Hepatocyte (in vitro differentiated cells): ENCODE measurements at places on chromosomes 11 and 22. TPM values are rescaled to one million over a fixed set of nuclear protein-coding genes. Genes with fewer than 3 reads are reported as not detected.

DNA sequence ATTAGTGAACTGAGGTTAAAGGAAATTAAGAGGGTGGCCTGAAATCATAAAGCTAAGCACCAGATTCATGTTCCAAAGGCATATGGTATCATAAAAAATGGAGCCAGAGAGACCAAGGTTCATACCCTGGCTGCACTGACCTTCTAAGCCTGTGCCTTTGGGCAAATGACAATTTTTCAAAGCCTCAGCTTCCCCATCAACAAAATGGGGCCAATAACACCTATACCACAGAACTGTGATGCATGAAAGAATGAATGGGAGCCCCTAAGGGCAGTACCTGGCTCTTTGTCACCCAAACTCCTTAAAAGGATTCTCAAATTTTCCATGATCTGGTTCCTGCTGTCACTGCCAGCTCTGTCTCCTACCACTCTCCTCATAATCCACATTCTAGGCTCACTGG lies 72.5 kb downstream of the RAB30 start:
- H3K36me3 ChIP-seq = no peaks in the 10 kb centered on the region
- peaks cover 24% of the 10 kb centered on the region for H3K4me1 ChIP-seq
- no peaks in the 10 kb centered on the region for H3K27me3 ChIP-seq
- H3K27ac ChIP-seq = no peak overlapping the region
- H3K4me3 ChIP-seq = no peak overlapping the region

- no peak overlapping the region for H3K4me3 ChIP-seq
- no peaks in the 10 kb centered on the region for H3K27me3 ChIP-seq
- peak overlapping the region; percentile 72 for H3K27ac ChIP-seq
- DNase-seq = no peak
- no peaks in the 10 kb centered on the region for H3K36me3 ChIP-seq
- peaks cover 5% of the 10 kb centered on the region for H3K4me1 ChIP-seq
These were observed 17.0 kb downstream of the NEAT1 start for GRCh38 chr11:65439331-65440181.

- no peaks in the 10 kb centered on the region for H3K27me3 ChIP-seq
- peak overlapping the region; percentile 92 for H3K27ac ChIP-seq
- peaks cover 38% of the 10 kb centered on the region for H3K4me1 ChIP-seq
- H3K4me3 ChIP-seq = no peak overlapping the region
These were observed 218.8 kb upstream of the SORL1-AS1 start for GRCh38 chr11:121671283-121672168.

GRCh38 chr22:45872659-45873263 lies 104.2 kb downstream of the WNT7B start:
- H3K4me3 ChIP-seq = no peak overlapping the region
- DNase-seq = no peak
- H3K27me3 ChIP-seq = peaks cover 33% of the 10 kb centered on the region
- peaks cover under 1% of the 10 kb centered on the region for H3K4me1 ChIP-seq
- no peaks in the 10 kb centered on the region for H3K36me3 ChIP-seq

GRCh38 chr22:24471570-24471969 lies 23.6 kb upstream of the UPB1 start:
- H3K27ac ChIP-seq = no peak overlapping the region
- DNase-seq = no peak
- no peaks in the 10 kb centered on the region for H3K27me3 ChIP-seq
- H3K4me1 ChIP-seq = peaks cover 6% of the 10 kb centered on the region
- no peaks in the 10 kb centered on the region for H3K36me3 ChIP-seq

DNA sequence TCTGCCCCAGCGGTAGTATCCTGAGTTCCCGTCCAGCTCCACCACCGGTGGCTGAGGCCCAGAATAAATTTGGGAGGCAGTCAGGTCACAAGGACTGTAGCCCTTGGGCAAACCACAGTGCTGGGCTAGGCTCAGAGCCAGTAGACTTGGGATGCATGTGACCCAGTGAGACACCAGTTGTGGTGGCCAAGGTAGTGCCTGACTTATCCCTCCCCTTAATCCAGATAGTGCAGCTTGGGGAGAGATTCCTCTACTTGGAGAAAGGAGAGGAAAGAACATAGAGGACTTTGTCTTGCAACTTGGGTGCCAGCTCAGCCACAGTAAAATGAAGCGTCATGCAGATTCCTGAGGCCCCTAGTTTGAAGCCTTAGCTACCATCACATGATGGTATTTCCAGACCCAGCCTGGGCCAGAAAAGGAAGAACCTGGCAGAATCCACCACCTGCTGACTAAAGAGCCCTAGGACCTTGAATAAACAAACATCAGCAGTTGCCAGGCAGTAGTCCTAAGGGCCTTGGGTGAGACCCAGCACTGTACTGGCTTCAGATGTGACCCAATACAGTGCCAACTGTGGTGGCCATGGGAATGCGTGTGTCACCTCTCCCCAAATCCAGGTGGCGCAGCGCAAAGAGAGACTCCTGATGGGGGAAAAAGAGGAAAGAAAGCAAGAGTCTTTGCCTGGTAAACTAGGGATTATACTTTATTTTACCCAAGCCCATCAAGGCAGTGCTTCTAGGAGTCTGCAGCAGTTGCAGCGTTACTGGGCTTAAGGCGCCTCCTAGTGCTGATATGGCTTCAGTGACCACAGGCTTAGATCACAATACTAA lies 17.0 kb upstream of the DDX10 start:
- H3K27me3 ChIP-seq = no peaks in the 10 kb centered on the region
- H3K4me3 ChIP-seq = no peak overlapping the region
- no peaks in the 10 kb centered on the region for H3K36me3 ChIP-seq
- H3K4me1 ChIP-seq = no peaks in the 10 kb centered on the region
- peak; percentile 85 for DNase-seq
- H3K27ac ChIP-seq = no peak overlapping the region

GRCh38 chr11:115267238-115267781 lies 236.9 kb downstream of the CADM1 start:
- DNase-seq = no peak

DNA sequence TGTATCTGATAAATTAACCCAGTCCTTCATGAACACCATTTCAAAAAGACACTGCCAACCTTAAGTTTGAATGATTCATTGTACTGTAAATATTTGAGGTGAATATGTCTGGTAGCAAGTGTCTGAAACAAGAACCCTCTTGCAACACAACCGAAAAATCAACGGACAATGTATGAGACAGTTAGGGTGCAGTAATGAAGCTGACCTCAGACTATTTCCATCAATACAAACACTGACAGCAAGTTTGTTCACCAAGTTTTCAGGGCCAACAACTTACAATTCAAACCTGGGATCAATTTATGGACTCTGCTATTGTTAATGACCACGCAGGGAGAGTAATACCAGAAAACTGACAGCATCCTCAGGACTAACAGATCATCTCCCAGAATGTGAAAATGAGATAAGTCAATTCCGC lies 126.3 kb downstream of the CADM1 start:
- H3K4me3 ChIP-seq = no peak overlapping the region
- no peak overlapping the region for H3K27ac ChIP-seq
- H3K27me3 ChIP-seq = no peaks in the 10 kb centered on the region
- no peaks in the 10 kb centered on the region for H3K36me3 ChIP-seq

DNA sequence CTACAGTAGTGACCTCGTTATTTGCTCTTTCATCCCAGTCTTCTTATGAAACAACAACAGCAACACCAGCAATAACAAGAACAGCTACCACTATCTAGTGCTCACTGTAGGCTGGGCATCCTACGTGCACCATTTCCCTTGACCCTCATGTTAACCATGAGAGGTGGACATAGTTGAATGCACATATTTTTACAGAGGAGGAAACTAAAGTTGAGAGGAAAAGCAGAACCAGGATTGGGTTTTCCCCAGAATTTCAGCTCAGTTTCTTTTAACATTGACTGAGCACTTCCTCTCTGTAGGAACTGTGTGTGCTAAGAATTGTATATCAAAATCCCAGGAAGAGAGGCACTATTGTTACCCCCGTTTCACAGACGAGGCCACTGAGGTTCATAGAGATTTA lies 39.4 kb upstream of the TSPAN18 start:
- no peaks in the 10 kb centered on the region for H3K36me3 ChIP-seq
- no peaks in the 10 kb centered on the region for H3K27me3 ChIP-seq
- no peaks in the 10 kb centered on the region for H3K4me1 ChIP-seq
- H3K27ac ChIP-seq = no peak overlapping the region

DNA sequence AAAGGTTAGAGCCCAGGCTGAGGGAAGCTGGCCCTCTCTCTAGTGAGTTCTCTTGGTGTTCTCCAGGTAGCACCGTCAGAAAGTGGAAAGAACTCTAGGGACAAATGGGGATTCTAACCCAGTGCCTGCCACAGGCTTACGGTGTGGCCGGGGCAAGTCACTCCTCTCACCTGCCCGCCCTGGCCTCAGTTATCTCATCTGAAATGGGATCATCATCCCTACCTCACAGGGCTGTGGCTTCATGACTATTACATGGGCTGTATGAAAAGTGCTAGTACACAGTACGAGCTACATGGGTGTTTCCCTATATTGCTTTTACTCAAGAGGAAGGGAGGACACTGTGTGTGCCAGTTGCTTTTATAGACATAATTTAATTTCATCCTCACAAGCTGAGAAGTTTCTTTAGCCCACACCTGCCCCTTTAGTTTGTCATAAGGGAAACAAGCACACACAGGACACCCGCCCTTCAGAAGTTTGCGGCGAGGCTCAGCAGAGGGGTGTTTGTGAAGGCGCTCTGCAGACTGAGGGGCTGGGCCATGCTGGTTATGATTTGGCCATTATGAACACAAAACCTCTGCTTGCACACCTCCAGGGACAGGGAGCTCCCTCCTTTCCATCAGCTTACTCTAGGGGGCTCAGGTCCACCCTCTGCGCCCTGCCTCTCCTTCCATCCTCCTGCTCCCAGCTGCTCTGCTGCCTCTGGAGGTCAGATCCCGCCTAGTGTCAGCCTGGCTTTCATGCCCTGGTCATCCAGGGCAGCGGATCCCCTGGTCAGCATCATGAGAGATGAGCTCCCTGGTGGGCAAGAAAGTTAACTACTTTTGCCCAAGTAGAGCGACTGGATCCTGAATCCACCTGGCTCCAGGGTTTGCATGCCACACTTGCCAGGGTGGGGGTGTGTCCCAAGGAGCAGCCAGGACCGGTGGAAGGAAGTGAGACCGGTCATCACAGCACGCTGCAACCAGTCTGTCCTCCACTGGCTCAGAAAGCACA lies 1.2 kb downstream of the KLHL35 start:
- H3K27me3 ChIP-seq = peaks cover 45% of the 10 kb centered on the region
- no peaks in the 10 kb centered on the region for H3K4me1 ChIP-seq
- H3K27ac ChIP-seq = no peak overlapping the region
- no peaks in the 10 kb centered on the region for H3K36me3 ChIP-seq

GRCh38 chr22:23818541-23818940 lies 20.3 kb downstream of the DERL3 start:
- H3K27me3 ChIP-seq = no peaks in the 10 kb centered on the region
- no peaks in the 10 kb centered on the region for H3K4me1 ChIP-seq
- DNase-seq = no peak
- H3K27ac ChIP-seq = no peak overlapping the region
- H3K4me3 ChIP-seq = no peak overlapping the region

DNA sequence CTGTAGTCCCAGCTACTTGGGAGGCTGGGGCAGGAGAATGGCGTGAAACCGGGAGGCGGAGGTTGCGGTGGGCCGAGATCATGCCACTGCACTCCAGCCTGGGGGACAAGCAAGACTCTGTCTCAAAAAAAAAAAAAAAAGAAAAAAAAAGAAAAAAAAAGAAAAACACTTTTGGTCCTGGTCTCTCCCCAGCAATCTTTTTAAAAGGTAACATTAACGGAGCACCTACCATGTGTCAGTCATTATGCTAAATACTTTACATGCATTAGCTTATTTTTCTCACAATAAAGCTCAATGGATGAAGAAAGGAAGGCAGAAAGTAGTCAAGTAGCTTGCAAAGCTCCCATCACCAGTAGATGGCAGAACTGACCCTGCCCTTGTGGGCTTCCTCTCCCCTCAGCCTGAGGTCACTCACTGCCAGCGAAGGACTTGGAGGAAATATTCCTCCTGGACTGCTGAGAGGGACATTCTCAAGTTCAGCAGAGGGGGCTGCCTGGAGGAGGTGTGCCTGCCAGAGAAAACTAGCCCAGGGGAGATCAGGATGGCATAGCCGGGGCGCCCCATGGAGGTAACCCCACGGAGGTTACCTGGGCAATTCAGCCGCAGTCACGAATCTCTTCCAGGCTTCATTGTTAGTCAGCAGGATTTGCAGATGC lies 15.5 kb downstream of the APOL3 start:
- no peaks in the 10 kb centered on the region for H3K4me1 ChIP-seq
- no peak overlapping the region for H3K4me3 ChIP-seq
- no peaks in the 10 kb centered on the region for H3K27me3 ChIP-seq

DNA sequence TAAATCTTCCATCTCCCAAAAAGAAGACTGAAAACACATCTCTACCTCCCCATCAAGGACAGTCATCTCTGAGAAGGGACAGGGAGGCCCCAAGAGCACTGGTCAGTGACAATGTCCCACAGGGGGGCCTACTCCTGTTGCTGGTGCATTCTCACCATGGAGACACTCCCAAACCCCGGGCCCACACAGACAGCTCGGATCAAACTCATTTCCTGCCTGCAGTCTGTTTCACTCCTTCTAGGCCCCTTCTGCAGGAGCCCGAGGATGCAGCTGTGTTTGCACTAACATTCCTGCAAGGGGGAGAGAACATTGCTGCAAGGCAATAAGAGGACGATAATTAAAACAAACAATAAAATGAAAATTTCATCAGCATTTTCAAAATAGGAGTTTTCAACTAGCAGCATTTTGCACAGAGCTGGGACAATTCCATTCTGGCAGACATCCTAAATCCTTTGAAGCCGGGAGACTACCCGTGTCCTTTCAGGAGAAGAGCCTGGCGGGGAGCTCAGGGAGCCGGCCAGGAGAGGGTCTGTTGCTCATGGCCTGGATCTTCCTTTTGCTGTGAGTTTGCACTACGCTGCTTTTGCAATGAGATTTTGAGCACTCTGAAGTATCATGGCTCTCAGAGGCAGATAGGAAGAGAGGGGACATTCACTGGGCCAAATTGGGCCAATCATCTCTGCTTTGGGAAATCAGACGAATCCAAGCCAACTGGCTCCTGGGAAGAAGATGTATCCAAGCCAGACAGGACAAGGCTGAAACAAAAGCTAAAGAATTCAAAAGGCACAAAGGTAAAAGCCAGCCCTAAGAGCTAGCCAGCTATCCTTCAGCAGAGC lies 33.2 kb downstream of the SPATA19 start:
- no peak overlapping the region for H3K27ac ChIP-seq
- no peak overlapping the region for H3K4me3 ChIP-seq
- no peaks in the 10 kb centered on the region for H3K36me3 ChIP-seq

DNA sequence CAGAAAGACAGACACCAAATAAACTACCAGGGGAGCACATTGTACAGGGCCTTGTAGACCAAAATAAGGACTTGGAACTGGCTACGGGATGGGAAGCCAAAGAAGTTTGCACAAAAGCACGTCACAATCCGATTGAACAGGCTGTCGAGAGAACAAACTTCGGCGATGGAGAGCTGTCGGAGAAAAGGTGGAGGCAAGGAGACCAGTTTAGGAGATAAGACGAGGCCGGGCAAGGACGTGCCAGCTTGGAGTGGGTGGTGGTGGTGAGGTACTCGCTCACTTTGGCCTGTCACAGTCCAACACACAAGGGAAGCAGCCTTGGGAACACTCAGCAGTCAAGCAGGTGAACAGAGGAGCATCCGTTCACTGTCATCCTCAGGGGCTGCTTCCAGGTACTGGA lies 19.0 kb downstream of the APOL5 start:
- no peaks in the 10 kb centered on the region for H3K4me1 ChIP-seq
- H3K27me3 ChIP-seq = no peaks in the 10 kb centered on the region
- H3K36me3 ChIP-seq = no peaks in the 10 kb centered on the region
- DNase-seq = no peak
- H3K27ac ChIP-seq = no peak overlapping the region

Gene ANGPTL5
- 0.06 and 0.12 TPM in 2 replicates for polyA plus RNA-seq

Gene MYBPC3
- 0.51 and 0.75 TPM in 2 replicates for polyA plus RNA-seq

Gene IGLL1
- polyA plus RNA-seq = not detected in 2 replicates

Gene MRGPRX4
- polyA plus RNA-seq = not detected in 2 replicates

Gene IFITM1
- polyA plus RNA-seq = 159 and 201 TPM in 2 replicates

Gene MMP10
- 1.5 TPM in 2 replicates for polyA plus RNA-seq

Gene DNAJB7
- 0.06 and 0.66 TPM in 2 replicates for polyA plus RNA-seq

Gene HEPHL1
- polyA plus RNA-seq = 0.17 TPM in 1 of 2 replicates, not detected in the other

Gene OR5B21
- polyA plus RNA-seq = not detected in 2 replicates
